ENCODE measurements at places on chromosomes 11 and 22. TPM values are rescaled to one million over a fixed set of nuclear protein-coding genes. Genes with fewer than 3 reads are reported as not detected.

The TSSK2 gene
- not detected for total RNA-seq

The BDNF gene
- total RNA-seq = 0.25 TPM

GRCh38 chr11:129447654-129448239 lies 72.1 kb downstream of the BARX2 start:
- H3K27ac ChIP-seq = no peak overlapping the region
- DNase-seq = no peak
- no peaks in the 10 kb centered on the region for H3K4me1 ChIP-seq
- no peak overlapping the region for H3K4me3 ChIP-seq
- H3K27me3 ChIP-seq = no peaks in the 10 kb centered on the region
- H3K36me3 ChIP-seq = no peaks in the 10 kb centered on the region

DNA sequence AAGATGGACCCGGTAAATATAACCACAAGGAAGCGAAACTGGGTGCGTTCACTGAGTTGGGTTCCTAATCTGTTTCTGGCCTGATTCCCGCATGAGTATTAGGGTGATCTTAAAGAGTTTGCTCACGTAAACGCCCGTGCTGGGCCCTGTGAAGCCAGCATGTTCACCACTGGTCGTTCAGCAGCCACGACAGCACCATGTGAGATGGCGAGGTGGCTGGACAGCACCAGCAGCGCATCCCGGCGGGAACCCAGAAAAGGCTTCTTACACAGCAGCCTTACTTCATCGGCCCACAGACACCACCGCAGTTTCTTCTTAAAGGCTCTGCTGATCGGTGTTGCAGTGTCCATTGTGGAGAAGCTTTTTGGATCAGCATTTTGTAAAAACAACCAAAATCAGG lies 74.4 kb downstream of the NCAPD3 start:
- H3K36me3 ChIP-seq = no peaks in the 10 kb centered on the region
- H3K4me3 ChIP-seq = no peak overlapping the region
- no peaks in the 10 kb centered on the region for H3K4me1 ChIP-seq

GRCh38 chr11:14112721-14113120 lies 150.2 kb downstream of the SPON1 start:
- H3K27ac ChIP-seq = no peak overlapping the region
- no peaks in the 10 kb centered on the region for H3K27me3 ChIP-seq
- no peak overlapping the region for H3K4me3 ChIP-seq

The SCGB2A2 gene
- total RNA-seq = not detected

GRCh38 chr22:33757802-33758483 lies 162.3 kb downstream of the LARGE1 start:
- no peaks in the 10 kb centered on the region for H3K27me3 ChIP-seq
- no peak for DNase-seq
- H3K4me3 ChIP-seq = no peak overlapping the region
- H3K27ac ChIP-seq = no peak overlapping the region
- no peaks in the 10 kb centered on the region for H3K4me1 ChIP-seq
- H3K36me3 ChIP-seq = no peaks in the 10 kb centered on the region

The ZNF195 gene
- total RNA-seq = 13.0 TPM

- no peaks in the 10 kb centered on the region for H3K36me3 ChIP-seq
- DNase-seq = no peak
- H3K27ac ChIP-seq = peak overlapping the region; percentile 81
- H3K4me3 ChIP-seq = peak overlapping the region; percentile 66
- no peaks in the 10 kb centered on the region for H3K27me3 ChIP-seq
- peaks cover 15% of the 10 kb centered on the region for H3K4me1 ChIP-seq
Measured at GRCh38 chr11:93542811-93543229, 371 bp downstream of the SMCO4 start.

DNA sequence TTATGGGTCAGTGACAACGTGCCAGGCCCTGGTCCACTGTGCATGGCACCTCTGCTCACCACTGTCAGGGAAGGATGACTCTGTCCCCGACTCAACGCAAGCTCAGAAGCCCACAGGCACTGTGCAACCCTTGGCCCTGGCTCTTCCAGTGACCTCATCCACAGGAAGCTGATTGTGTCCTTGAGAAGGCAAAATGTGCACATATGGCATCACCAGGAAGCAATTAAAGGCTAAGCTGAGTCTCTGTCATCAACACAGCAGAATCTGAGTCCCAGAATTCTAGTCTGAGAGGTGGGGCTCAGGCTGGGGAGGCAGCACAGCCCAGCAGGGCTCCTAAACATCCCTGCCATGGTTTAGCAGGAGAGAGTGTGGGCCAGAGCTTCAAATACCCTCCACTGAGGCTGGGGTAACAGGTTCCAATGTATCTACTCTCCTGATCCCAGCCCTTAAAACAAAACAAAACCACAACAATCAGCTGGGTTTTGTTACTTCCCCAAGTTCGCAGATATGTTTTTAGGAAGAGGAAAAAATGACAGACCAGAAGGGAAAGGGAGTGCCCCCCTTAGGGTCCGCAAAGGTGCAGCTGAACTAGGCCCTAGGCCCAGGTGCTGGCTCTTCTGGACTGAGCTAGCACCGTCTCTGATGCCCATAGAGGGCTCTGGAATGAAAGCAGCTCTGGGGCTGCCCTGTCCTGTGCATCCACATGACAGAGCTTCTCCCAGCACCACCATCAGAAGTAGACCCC lies 33.5 kb upstream of the GNAZ start:
- H3K4me1 ChIP-seq = no peaks in the 10 kb centered on the region
- no peaks in the 10 kb centered on the region for H3K27me3 ChIP-seq
- no peaks in the 10 kb centered on the region for H3K36me3 ChIP-seq
- DNase-seq = no peak
- H3K4me3 ChIP-seq = no peak overlapping the region

The ART1 gene
- total RNA-seq = not detected

DNA sequence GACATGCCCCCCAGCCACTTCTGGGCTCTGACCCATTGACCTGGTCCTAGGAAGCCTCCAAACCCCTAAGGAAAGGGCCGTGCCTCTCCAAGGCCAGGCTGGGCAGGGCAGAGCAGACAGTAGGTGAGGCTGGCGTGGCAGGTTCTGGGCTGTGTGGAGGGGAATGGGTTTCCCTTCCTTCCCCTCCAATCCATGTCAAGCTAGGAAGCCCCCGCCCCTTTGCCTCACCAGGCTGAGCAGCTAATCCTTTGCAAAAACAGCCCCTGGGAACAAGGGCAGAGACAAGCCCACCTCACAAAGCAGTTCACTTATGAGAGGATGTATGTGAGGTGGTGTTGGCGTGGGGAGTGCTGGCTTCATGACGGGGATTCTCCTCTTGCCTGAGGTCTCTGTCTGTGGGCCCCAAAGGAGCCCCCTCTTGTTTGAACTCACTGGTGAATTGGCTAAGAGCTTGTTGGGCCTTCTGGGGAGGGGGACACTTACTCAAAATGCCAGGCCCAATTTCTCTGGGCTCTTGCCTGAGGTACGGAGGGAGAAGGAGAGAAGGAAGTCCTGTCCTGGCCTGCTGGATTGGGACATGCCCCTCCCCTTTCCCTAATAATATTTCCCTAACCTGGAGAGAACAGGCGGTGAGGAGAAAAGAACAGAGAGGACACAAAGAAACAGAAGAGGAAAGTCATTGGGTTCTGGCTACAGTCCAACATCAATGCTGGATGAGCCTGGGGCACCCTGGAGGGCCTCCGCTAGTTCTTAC lies 1.6 kb upstream of the TRIM29 start:
- no peak overlapping the region for H3K4me3 ChIP-seq
- no peak for DNase-seq
- H3K27me3 ChIP-seq = no peaks in the 10 kb centered on the region
- H3K27ac ChIP-seq = peak overlapping the region; percentile 62
- no peaks in the 10 kb centered on the region for H3K4me1 ChIP-seq

DNA sequence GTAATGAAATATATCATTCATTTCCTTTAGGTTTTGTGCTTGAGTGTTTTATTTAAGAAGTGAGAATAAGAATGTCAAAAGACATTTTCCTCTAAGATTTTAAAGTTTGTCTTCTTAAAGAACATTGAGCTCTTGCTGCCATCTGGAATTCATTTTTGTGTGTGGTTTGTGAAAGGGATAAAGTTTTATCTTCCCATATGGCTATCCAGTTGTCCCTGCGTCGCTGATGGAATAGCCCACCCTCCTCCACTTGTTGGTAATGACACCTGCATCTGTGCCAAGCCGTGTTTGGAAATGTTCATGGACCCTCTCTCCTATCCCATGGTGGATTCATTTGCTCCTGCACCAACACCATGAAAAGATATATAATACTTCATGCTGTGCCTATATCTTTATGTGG lies 901.5 kb downstream of the BRD1 start:
- no peak for DNase-seq
- no peaks in the 10 kb centered on the region for H3K27me3 ChIP-seq
- no peak overlapping the region for H3K4me3 ChIP-seq
- no peaks in the 10 kb centered on the region for H3K36me3 ChIP-seq
- no peaks in the 10 kb centered on the region for H3K4me1 ChIP-seq
- H3K27ac ChIP-seq = no peak overlapping the region

- H3K27ac ChIP-seq = no peak overlapping the region
- no peak overlapping the region for H3K4me3 ChIP-seq
- DNase-seq = no peak
- H3K36me3 ChIP-seq = no peaks in the 10 kb centered on the region
- H3K27me3 ChIP-seq = no peaks in the 10 kb centered on the region
Measured at GRCh38 chr11:20459865-20460264, 72.3 kb downstream of the PRMT3 start.

The OR5B21 gene
- total RNA-seq = not detected

The ZDHHC8 gene
- 22.6 TPM for total RNA-seq

The MYBPC3 gene
- not detected for total RNA-seq

DNA sequence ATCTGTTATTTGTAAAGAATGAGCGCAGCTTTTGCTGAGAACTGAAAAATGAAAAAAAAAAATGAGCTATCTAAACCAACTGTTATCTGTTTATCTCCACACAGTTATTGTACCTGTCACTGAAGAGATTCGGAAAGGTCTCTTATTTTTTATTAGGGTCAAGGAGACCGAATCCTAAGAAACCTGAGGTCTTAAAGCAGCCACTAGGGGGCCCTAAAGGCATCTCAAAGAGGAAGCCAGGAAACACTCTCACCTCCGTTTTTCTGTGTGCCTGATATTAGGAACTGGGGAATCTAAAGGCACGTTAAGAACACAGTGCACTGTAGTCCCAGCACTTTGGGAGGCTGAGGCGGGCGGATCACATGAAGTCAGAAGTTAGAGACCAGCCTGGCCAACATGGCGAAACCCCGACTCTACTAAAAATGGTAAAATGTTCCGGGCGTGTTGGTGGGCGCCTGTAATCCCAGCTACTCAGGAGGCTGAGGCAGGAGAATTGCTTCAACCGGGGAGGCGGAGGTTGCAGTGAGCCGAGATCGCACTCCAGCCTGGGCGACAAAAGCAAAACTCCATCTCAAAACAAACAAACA lies 3.5 kb upstream of the LARGE1 start:
- H3K36me3 ChIP-seq = no peaks in the 10 kb centered on the region
- no peak overlapping the region for H3K4me3 ChIP-seq
- peaks cover 19% of the 10 kb centered on the region for H3K4me1 ChIP-seq
- H3K27me3 ChIP-seq = no peaks in the 10 kb centered on the region

Data from vagina (tissue), 2 donors.